COLO829 (cell line): ENCODE measurements at places on chromosomes 7 and 10.

GRCh38 chr10:105950410-105950809 lies 1214.1 kb downstream of the SORCS1 start:
- DNase-seq, result peak; percentile 31

GRCh38 chr10:26413375-26413774 lies 24.8 kb upstream of the APBB1IP start:
- DNase-seq, result no peak

DNA sequence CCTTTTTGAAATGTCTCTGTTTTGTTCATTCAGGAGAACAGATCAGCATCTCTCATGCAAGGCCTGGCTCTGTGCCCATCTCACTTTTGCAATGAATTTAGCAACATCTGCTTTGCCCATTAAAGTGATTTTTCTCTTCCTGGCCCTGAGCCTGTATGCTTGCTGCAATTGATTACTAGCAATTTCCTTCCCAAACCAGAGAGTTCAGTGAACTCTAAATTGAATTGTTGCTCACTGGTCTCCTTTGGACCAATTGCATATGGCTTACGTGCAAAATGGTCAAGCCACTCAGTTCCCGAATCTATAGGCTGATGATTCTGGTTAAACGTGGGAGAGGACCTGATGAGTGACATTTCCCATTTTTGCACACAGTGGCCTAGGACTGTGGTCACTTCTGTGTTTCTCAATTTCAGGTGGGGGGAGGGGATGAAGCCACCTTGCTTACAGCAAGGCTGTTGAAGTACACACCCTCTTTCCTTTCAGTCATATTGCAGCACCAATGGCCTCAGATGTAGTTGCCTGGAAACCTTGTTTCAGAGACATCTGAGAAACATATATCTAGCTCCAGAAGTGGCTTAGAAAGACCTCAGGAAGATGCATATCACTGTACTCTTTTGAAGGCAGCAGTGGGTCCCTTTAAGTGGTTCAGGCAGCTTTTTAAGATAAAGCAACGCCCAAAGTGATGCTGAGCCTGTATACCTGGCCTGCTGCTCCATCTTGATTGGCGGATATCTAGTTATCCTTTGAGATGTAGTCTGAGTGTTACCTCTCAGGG lies 201.4 kb downstream of the PTEN start:
- no peak for DNase-seq

GRCh38 chr10:110632591-110633215 lies 11.4 kb upstream of the RBM20 start:
- DNase-seq, result no peak

- no peak for DNase-seq
These were observed 72.1 kb downstream of the INHBA start for GRCh38 chr7:41630741-41631140.

- peak; percentile 77 for DNase-seq
These were observed 91.0 kb upstream of the NFE2L3 start for GRCh38 chr7:26060733-26061677.

DNA sequence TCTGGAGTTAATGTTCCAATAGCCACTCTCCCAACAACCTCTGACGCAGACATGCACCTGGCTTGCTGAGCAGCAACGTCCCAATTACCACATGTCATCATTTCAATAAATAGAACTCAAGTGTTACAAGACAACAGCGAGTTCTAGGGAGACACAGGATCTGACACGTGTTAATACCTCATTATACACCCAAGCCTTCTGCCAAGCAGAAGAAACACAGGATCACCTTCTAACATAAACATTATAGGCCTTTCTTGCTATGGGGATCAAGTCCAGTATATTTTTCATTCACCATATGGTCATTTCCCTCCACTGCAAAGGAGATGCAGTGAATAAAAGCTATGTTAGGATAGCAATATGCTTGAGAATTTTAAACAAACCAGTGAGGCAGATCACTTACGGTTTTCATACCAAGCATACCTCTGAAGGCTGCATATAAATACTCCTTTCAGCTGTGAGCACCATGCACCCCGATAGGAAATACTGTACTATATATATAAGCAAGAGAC lies 74.2 kb downstream of the JAZF1 start:
- DNase-seq, result no peak

DNA sequence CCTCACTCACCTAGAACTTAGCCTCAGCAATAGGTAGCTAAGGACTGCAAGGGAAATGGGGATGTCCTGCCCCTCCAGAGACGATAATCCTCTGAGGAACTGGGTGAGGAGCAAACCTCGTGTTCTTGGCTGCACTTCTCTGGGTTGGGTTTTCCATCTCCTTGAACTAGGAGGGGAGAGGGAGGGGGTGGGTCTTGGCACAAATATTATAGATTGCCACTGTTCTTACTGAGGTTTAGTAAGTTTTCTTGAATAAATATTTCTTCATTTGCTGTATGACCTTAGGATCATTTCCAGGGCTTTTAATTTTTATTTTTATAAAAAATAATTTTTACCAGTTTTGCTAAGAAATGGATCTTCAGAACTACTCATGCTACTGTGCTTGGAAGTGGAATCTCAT lies 406.7 kb upstream of the FZD8 start:
- DNase-seq, result no peak

DNA sequence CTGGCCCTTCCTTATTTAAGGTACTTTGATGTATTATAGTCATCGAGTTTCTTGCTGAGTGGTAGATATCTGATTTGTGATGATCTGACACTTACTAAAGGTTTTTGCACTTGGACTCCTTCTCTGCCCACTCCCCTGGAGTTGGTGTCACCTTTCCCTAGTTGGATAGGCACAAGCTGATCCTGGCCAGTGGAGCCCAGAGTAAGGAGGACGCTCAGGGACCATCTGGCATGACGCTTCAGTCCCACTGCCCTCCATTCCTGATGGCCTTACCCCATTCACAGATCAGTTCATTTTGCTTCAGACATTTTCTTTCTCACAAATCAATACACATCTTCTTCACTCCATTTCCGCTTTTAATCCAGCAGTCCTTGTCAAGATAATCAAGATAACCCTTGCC lies 20.1 kb downstream of the ASB15 start:
- DNase-seq, result no peak

- DNase-seq, result no peak
These were observed 856.2 kb upstream of the GHITM start for GRCh38 chr10:83283151-83283550.

- no peak for DNase-seq
These were observed 474.3 kb downstream of the SEMA3D start for GRCh38 chr7:84712374-84713121.

GRCh38 chr10:102152545-102152890 lies 329 bp downstream of the NOLC1 start:
- no peak for DNase-seq

DNA sequence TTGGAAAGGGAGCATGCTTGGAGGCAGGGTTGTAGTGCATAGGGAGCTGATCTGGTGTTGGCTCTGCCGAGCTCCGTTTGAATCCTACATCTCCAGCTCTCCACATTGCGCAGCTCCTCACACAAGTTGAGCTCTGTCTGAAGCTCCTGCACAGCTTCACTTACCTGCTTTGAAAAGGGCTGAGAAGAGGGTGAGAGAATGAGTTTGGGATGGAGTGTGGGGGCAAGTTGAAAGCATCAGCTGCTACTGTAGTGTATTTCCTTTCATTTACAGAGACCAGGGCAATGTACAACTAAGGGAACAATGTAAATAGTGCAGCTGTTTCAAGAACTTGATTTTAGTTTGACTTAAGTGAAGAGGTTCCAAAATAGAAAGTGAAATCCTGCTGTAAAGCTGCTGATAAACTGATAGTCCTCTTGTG lies 88.5 kb downstream of the VTI1A start:
- DNase-seq, result no peak

- peak; percentile 51 for DNase-seq
These were observed 12.0 kb upstream of the TMEM213 start for GRCh38 chr7:138785587-138786437.

DNA sequence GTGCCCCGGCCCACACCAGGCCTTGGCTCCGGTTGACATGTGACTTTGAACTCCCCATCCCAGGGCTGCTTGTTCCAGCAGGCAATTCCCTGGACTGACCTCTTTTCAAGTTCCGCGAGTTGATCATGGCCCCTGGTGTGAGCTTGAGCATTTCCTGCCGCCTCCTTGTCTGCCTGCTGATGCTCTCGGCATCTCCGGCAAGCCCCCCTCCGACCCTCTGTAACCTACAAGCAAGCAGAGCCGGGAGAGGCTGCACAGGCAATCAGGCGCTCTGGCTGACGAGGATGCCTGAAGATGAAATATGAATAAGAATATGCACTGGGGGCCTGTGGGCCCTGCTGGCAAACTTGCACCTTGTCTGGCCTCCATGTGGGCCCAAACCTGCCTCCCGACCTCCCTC lies 304.9 kb upstream of the MKI67 start:
- DNase-seq, result no peak

- DNase-seq, result no peak
These were observed 266.2 kb downstream of the HTR7 start for GRCh38 chr10:90591629-90592028.

DNA sequence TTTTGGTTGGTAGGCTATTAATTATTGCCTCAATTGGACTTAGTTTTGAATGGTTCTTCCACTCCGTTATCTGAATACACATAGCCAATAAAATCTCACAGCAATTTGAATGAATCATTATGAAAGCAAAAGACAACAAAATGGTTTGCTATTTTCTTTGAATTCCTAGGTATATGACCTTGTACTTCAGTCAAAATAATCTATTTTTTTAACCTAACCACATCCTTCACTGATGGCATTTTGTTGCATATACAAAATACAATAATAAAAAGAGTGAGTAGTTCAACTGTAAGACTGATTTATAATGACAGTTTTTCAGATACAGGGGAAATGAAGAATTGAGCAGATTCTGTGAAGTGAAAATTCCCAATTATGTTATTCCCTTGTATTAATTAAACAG lies 433.1 kb downstream of the HTR7 start:
- DNase-seq, result no peak

- DNase-seq, result no peak
These were observed 42.9 kb downstream of the MKI67 start for GRCh38 chr10:128083191-128083895.

DNA sequence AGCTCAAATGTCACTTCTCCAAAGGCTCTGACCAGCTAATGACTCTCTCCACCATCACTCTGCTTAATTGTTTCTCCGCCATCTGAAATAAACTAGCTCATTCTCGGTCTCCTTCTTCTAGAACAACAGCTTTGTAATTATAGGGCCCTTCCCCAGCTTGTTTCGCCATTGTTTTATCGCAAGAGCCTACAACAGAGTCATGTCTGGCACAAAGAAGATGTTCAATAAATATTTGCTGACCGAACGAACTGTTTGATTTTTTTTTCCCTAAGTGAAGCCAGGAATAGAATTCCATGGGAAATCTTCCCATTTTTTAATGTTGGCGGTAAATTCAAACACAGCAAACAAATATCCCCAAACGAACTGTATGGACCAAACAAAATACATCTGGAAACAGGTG lies 63.8 kb upstream of the NMT2 start:
- no peak for DNase-seq

DNA sequence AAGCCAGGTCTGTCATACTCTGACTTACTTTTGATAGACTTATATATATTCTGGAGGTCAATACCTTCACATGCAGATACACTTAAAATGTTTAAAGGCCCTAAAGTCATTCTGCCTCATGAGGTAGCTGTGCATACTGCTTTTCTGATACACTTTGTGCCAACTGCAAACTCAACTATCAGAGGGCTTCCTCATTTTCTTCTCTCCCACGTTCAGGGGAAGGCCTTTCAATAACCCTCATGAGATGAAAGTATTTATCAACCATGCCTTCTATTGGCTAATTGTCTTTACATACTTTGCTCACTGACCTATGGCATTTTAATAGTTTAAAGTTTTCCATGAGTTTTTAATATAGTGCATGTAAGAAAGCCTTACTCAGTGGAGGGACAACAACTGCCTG lies 112.7 kb upstream of the AMPH start:
- DNase-seq, result no peak

GRCh38 chr7:76165973-76166403 lies 35.7 kb upstream of the SRRM3 start:
- no peak for DNase-seq

DNA sequence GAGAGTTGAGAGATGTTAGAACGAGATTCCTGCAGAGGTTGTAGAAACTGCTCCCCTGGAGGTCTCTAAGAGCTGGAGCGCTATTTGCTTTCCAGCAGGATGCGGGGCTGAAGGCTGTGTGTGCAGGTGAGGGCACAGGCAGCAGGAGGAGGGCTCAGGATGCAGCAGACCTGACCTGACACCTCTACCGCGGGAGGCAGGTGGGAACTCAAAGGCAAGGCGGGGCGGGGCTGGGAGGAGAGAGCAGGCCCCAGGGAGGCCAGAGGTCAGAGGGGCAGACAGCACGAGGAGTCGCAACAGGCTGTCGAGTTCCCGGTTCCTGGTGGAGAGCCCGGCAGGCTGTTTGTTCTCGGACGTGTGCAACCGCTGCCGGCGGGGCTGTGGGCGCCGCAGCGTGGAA lies 7.9 kb upstream of the CRTAC1 start:
- DNase-seq, result no peak

- no peak for DNase-seq
These were observed 287.0 kb downstream of the TCF7L2 start for GRCh38 chr10:113236998-113237397.

- DNase-seq, result no peak
These were observed 82.9 kb downstream of the ST7 start for GRCh38 chr7:117036053-117036669.

GRCh38 chr7:28405662-28406061 lies 6.7 kb upstream of the CREB5 start:
- peak; percentile 93 for DNase-seq

DNA sequence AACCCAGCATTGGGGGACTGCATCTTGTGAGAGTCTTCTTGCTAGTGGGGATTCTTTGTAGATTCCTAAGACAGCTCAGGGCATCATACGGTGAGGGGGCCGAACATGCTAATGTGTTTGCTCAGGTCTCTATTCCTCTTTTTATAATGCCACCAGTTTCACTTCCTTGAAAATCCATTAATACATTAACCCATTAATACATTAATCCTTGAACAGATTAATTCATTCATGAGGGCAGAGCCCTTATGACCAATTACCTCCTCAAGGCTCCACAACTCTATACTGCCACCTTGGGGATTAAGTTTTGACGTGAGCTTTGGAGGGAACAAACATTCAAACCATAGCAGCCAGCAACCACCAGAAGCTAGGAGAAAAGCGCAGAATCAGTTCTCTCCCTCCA lies 67.2 kb upstream of the POT1 start:
- no peak for DNase-seq

DNA sequence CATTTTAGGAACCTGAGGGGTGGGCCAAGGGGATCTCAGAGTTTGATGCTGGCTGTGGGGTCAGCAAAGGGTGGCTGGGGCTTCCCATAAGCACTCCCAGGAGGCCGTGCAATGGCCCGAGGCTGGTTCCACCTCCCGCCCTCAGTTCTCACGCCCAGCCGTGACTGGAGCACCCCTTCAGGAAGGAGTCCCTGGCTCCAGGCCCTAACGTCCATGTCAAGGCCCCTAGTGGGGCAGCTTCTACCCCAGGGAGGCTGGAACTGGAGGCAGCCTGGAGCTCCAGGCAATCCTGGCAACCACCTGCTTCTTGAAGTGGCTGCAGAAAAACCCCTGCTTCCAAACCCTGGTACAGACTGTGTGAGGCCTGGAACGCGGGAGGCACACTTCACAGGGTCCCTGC lies 165.5 kb downstream of the DIP2C start:
- DNase-seq, result no peak
